ENCODE measurements at places on chromosomes 6 and 20.

GRCh38 chr6:29667158-29667557, 10.3 kb downstream of the MOG start:
- DNase-seq, result no peak

DNA sequence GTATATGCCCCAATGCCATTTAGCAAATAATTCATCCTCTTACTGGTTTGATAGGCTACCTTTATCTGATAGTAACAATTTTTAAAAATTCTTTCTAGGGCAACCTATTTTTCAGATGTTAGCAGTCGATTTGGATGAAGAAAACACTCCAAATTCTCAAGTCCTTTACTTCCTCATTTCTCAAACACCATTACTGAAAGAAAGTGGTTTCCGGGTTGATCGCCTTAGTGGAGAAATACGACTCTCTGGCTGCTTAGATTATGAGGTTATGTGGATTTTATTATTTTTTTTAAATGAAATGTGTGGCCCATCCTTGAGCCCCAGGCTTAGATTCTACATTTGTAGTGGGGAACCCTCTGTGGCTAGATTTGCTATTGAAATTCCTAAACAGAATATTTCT, 26.3 kb downstream of the CDH26 start:
- DNase-seq, result no peak

DNA sequence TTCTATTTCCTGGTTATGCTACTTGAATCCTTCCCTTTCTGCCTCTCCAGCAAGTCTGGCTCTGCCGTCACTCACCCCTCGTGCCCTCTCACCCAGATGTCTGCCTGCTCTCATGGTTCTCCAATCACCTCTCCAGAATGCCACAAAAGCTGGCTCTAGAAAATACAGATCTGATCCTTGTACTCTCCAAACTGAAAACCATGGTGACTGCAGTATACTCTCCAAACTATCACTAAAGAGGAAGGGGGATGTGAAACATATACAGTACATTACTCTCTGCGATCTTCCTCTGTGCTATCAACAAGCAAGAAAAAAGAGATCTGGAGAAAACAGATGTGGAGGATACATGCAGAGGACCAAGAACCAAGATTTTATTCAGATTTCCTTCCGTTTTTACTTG, 91.1 kb downstream of the ATXN1 start:
- no peak for DNase-seq

GRCh38 chr20:45279992-45280391, 25.6 kb upstream of the SLPI start:
- no peak for DNase-seq

GRCh38 chr6:11258260-11259237, 26.1 kb upstream of the NEDD9 start:
- DNase-seq, result no peak

GRCh38 chr6:25173951-25174474, 105.2 kb upstream of the CARMIL1 start:
- DNase-seq, result peak; percentile 81

DNA sequence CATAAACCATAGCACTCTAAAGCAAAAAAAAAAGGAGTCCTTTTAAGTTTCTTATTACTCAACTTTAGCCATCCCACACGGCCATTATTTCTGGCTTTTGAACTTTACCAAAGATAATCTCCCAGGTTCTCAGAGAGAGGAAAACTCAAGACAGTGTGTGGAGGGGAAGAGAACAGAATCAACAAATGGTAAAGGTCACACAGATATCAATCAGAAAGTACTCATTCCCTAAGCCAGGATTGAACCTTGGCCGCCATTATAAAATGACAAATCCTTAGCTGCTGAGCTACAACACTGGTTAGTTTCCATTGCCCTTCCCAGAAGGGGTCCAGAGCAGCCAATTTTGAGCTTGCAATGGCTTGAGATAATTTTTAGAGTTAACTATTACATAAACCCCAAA, 10.1 kb upstream of the TRIM38 start:
- no peak for DNase-seq

DNA sequence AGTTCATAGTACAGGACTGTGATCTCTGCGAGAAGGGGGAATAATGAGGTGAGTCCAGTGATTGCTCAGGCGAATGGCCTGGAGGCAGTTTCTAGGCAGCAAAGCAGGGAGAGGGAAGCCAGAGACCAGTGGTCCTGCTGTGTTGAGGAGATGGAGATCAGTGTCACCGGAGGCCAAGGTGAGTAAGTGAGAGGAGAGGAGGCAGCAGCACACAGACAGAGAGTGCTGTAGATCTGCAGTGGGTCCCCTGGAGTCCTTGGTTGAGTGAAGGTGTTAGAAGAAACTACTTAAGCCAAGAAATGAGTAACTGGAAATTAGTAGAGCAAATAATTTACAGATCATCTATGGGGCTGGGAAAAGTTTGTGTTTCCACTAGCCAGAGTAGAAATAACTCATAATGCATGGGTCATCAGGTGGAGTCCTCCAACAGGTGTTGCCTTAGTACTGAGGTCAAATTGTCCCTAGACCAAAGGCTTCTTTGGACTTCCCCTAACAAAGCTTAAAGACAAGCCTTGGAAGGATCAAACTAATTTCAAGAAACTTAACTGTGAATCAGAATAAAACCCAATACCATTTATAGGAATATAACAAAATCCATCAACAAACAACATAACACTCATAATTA, 13.6 kb downstream of the HEBP2 start:
- DNase-seq, result no peak

GRCh38 chr20:62624325-62624690, 18.0 kb upstream of the SLCO4A1 start:
- no peak for DNase-seq

DNA sequence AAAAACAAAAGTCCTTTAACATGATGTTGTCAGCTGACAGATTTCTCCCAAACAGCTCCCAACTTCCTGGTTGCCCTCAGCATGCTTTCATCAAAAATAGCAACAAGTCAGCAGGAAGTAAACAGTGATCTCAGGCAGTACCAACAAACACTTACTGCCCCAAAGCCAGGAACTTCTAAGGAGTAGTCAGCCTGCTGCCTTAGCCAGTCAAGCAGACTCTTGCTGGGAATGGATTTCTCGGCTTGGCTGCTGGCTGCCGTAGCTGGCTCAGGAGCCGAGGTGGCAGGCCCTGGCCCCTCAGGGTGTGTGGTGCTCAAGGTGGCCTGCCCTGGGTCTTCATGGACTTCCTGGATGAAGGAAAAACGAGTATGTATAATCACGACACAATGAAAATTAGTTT, 46.6 kb upstream of the EMILIN3 start:
- DNase-seq, result no peak

DNA sequence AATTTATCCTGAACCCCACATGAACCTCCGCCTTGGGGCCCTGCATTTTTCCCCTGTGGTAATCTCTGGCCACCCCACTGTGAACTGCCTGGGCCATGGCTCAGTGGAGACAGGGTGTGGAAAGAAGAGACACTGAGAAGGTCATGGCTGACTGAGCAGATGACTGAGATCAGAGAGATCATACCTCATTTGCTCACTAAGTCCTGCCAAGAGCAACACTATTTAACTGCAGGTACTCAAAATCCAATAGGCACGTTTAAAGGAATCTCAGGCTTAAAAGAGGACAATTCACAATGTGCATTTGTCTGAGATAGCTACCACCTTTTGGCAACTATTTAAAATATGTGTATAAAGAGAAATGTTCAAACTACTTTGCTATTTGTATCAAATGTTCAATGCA, 305.0 kb downstream of the GMDS start:
- DNase-seq, result peak; percentile 38

GRCh38 chr6:7545316-7546019, 4.0 kb downstream of the DSP start:
- DNase-seq, result peak; percentile 62

GRCh38 chr6:17865798-17866725, 121.4 kb downstream of the KIF13A start:
- DNase-seq, result no peak

- DNase-seq, result peak; percentile 86
These were observed 302.0 kb upstream of the PLCB4 start for GRCh38 chr20:8766868-8767390.

GRCh38 chr6:3797231-3798054, 45.9 kb upstream of the PXDC1 start:
- no peak for DNase-seq

DNA sequence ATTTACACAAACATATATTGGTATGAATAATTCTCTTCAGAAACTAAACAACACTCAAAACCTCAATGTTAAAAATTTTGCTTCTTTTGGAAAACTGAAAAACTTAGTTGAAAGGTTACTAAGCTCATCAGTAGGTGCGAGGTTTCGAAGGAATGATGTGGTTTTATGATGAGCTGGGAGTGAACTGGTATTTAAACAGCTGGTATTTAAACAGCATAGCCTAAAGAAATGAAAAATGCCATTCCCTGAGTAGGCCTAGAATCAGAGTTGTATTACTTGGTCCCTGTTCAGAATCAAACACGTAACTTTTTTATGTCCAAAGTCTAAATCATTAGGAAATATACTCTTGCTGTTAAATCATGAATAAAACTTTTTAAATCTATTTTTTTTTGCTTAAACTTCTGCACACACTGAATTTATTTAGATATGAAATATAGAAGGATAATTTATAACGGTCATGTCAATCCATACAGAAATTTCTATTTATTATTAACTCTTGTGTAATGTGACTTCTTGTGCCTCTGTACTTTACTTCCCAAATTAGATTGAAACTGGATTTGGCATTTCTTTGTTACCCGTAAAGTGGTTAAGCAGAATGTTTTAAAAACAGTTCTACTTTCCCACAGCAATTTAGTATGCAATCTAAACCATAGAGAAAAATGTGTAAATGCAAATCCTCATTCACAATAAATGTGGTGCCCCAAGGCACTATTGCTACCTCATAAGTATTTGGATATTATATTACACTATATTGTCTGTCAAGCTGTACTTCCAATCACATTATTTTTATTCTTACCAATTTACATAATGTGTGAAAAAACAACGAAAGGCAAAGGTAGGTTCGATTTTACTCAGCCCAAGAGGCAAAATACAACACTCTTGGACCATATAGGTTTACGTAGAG, 124.1 kb downstream of the HS3ST5 start:
- no peak for DNase-seq

DNA sequence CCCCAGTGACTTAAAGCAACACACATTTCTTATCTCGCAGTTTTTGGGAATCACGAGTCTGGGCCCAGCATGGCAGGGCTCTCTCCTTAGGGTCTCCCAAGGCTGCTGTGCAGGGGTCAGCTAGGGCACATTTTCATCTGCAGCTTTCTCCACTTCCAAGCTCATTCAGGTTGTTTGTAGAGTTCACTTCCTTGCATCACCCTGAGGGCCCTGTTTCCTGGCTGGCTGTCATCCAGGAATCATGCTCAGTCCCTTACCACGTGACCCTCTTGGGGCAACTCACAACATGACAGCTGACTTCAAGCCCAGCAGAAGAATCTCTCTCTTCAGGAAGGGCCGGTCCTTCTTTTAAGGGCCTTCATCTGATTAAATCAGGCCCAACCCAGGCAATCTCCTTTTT, 21.3 kb downstream of the SNAP25 start:
- peak; percentile 85 for DNase-seq

GRCh38 chr6:92587525-92587924, 831.8 kb downstream of the EPHA7 start:
- no peak for DNase-seq

DNA sequence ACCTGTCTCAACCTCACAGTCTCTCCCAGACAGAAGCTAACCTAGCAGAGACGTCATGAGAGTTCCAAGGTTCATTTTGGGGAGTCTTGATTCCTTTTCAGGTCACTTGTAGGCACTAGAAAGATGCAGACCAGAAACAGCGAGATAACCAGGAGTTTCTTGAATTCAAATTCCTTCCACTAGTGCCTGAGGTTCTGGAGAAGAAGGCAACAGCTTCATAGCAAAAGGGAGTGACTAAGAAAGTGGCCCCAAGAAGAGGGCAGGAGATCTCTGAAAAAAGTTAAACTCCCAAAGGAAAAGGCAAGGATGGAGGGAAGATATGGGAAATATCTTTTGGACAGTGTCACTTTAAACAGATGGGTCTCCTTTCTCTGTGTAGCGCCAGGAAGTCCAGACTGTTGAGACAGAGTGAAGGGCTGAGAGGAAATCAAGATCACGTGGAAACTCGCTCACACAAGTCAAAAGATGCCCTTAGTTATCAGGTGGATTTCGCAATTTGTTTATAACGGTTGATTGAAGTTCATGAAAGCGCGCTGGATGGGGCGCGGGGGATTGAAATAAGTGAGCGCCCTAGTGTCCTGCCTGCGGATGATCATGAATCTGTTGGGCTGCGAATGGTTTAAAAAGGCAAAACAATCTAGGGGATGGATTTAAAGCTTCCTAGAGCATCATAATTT, 4.8 kb upstream of the PRSS16 start:
- DNase-seq, result no peak

- DNase-seq, result no peak
These were observed 191.5 kb downstream of the DLL1 start for GRCh38 chr6:170099387-170099786.

GRCh38 chr6:44496665-44497369, 109.3 kb downstream of the CDC5L start:
- no peak for DNase-seq

DNA sequence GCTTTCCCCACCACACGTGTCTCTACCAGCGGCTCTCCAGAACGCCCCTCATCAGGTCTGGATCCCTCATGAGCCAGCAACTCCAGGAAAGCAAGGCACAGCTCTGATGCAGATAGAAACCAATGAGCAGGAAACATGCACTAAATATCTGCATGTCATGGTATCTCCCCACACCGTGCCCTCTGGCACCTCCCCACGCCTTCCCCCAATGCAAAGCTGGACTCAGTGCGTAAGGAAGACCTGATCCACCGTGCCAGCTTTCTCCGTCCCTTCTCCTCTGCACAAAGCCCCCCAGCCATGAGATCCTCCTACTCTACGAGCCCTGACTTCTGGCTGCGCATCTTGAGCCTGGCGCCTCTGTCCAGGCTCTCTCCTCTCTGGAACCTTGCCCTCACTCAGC, 9.4 kb downstream of the PDE10A start:
- DNase-seq, result no peak

DNA sequence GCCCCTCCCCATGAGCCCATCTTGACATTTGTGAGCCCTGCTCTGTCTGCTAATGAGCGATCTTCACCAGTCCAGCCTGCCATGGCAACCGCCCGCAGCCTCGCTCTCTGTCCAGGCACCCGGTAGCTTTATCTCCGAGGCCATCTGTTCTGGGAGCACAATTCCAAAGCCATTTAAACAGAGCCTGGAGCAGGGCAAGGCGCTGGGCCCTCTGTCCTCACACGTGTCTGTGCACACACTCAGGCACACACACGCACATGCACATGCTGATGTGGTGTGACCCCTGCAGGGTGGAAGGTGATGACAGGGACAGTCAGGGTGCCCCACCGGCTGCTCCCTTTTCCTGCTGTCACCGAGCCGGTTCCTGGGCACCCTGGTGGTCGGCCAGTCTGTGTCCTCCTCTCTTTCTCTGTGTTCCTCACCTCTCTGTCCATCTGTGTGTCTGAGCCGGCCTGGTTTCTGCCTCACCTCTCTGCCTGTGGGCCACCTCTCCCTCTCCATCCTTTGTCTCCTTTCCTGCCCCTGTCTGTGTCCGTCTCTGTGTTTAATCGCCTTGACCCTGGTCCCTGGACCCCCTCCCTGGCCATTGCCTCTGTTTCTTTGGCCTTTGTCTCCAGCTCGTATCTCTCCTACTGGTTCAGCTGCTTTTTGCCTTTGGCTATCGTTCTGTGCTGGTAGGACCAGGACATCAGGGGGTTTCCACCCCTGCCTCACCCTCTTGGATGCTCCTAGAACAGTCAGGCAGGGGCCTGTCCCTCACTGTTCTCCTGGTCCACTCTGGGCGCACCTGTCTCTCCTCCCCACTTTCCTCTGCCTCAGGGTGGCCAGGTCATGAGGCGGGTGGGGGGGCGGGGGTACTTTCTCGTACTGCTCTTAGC, 8.8 kb upstream of the MYT1 start:
- peak; percentile 52 for DNase-seq

- DNase-seq, result no peak
These were observed 105.9 kb upstream of the CDYL start for GRCh38 chr6:4670290-4670689.
